ENCODE measurements at places on chromosomes 1 and 21.

GRCh38 chr1:11935057-11935412 lies 518 bp downstream of the PLOD1 start:
- no peak for DNase-seq

GRCh38 chr1:21568809-21569385 lies 59.7 kb downstream of the ALPL start:
- no peak for DNase-seq

DNA sequence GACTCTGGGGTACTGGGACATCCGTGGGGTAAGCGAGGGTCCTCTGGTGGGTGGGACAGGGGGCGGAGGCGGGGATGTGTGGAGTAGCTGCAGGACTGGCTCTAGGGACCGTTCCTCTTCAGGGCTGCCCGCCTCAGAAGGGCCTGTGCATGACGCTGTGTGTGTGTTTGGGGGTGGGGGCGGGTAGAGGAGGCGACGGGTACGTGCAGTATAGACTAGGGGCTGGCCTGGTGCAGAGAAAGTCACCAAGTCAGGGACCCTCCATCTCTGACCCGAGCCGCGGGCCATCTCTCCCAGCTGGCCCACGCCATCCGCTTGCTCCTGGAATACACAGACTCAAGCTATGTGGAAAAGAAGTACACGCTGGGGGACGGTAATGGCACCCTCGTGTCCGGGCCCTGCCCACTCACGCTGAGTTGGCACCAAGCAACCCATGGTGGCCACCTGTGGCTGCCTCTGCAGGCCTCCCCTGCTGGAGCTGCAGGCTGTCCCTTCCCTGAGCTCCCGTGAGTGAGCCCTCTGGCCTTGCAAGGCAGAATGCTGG lies 342 bp downstream of the GSTM5 start:
- no peak for DNase-seq

DNA sequence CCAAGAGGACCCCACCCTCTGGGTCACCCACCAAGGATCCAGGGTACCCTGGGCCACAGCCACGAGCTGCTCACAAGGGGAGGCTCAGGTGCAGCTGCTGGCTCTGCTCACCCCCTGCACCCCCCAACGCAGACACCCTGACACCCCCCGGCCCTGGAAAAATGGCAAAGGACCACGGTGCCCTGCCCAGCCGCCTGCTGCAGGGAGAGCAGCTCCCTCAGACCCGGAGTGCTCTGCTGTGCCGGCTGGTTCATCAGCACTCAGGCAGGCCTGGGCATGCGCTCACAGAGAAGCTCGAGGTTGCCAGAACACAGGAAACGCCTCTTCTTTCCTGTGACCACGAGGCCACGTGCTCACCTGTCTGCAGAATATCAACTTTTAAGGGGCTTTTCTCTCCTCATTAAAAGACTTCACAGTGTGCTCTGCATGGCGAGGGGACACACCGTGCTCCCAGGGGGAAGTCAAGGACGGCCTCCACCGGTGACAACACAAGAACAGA lies 4.3 kb upstream of the C1QTNF12 start:
- peak; percentile 58 for DNase-seq

GRCh38 chr1:2056955-2057590 lies 6.9 kb downstream of the PRKCZ start:
- DNase-seq: no peak
